ENCODE measurements at places on chromosomes 2 and 18.

GRCh38 chr18:46399303-46399702, 257.7 kb downstream of the LOXHD1 start:
- no peak for DNase-seq

GRCh38 chr2:196957442-196957841, 30.9 kb upstream of the PGAP1 start:
- DNase-seq, result no peak

DNA sequence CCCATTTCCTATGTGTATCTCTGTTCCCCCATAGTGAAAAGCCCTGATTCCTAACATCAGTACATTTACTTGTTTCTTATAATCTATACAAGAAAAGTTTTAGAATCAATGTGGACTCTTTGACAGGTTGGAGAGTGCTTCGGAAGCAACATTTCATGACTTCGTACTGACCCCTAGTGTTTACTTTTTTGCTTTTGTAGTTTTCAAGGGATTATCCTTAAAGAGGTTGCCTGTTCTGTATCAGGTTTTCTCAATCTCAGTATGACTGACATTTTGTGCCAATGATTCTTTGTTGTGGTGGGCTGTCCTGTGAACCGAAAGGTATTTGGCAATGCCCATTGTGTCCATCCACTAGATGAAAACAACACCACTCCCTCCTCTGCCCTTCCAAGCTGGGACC, 43.3 kb upstream of the SERPINB2 start:
- no peak for DNase-seq

- no peak for DNase-seq
These were observed 336.7 kb downstream of the OSR1 start for GRCh38 chr2:19021721-19022120.

- DNase-seq, result no peak
These were observed 123.5 kb downstream of the INHBB start for GRCh38 chr2:120469426-120469825.

GRCh38 chr2:9264301-9264700, 57.7 kb downstream of the ASAP2 start:
- DNase-seq, result no peak

GRCh38 chr2:227163485-227163997, 464 bp downstream of the COL4A4 start:
- DNase-seq, result no peak

DNA sequence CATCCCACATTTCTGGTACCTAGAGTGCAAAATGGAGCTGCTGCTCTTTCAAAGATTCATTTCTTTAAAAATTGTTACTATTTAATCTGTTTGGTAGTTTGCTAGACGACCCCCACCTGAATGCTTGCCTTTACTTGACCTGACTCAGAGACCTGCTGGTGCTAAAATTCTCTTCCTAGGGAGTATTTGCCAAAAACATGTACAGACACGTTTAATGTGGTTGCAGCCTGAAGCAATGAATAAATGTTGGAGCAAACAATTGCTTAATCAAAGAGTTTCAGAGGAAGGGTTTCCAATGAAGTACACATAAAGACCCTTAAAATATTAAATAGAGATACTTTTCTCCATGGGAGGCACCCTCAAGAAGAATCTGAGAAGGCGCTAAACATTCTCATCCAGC, 734.4 kb downstream of the CBLN2 start:
- no peak for DNase-seq

GRCh38 chr2:10257500-10258147, 45.1 kb upstream of the HPCAL1 start:
- no peak for DNase-seq

DNA sequence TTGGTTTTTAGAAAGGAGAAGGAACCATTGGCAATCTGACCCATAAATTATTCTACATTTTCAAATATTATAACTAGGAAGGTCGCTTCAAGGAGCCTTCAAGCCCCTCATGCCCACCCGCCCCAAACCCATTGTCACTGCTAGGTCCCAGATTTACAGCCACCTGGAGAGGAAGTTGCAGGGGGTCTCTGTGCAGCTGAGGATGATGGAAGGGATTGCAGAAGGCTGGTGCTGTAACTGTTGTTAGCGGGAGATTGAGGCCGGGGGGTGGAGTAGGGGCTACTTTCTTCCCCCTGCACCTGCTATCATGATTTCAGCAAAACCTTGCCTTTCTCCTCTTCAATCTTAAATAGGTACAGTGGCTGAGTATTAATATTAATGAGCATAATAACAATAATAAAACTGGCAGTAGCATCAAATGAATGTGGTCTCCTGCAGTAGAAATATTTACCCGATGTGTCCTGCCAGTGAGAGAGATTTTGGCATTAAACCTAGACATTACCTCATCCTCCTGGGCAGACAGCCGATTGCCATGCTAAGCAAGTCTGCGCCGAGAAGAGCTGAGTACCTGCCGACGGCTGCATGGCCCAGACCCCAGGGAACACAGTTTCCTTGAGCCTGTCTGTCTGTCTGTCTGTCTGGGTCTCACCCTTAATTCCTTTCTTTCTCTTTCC, 225.4 kb downstream of the FAM210A start:
- DNase-seq, result no peak

DNA sequence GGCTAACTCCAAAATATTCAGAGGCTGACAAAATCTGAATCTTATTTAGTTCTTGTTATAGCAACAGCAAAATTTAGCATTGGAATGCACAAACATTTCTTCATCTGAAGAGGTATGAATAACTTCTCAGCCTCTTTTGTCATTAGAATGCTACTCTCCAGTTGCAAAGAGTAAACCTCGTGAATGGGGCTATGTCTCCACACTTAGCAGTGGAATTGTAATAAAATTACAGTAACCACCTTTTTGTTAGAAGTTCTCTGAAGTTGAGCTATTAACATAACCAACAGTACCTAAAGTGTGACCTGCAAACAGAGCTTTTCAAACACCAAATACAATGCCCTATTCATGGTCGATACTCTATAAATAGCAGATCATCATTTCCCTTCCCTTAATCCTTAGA, 50.2 kb upstream of the GALNT3 start:
- DNase-seq, result no peak

DNA sequence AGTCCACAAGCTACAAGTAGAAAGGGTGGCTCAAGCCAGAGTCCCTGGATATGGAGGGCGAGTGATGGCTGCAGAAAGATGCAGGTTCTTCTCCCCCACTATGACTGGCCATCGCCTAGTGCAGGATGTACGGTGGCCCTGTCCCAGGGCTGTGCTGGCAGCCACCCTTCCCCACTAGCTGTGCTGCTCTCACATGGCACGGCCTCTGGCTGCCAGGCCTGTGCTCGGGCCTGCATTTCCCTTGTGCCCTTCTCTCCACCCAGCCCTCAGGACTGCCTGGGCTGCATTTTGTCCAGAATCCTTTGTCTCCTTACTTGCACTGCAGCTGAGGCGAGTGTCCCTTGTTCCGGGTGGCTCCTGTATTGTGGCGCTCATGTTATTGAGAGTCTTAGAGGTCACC, 1.6 kb upstream of the RAMP1 start:
- DNase-seq, result no peak

DNA sequence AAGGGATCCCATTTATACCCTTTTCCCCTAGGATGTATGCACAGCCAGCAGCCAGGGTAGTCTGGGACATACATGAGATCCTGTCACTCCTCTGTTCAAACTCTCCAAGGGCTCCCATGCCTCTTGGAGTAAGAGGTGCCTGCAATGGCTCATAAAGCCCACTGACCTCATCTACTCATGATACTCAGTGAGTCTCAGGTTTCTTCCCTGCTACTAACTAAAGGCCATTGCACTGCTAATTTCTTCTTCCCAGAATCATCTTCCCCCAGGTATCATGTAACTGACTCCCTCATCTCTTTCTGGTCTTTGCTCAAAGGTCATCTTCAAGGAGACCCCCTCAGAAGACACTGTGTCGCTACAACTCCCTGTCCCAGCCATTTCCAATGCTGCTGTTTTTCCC, 68.2 kb downstream of the CCBE1 start:
- no peak for DNase-seq

GRCh38 chr2:126658319-126658904, 2.5 kb downstream of the GYPC start:
- peak; percentile 40 for DNase-seq

- peak; percentile 89 for DNase-seq
These were observed 1.8 kb downstream of the GYPC start for GRCh38 chr2:126657636-126658318.

DNA sequence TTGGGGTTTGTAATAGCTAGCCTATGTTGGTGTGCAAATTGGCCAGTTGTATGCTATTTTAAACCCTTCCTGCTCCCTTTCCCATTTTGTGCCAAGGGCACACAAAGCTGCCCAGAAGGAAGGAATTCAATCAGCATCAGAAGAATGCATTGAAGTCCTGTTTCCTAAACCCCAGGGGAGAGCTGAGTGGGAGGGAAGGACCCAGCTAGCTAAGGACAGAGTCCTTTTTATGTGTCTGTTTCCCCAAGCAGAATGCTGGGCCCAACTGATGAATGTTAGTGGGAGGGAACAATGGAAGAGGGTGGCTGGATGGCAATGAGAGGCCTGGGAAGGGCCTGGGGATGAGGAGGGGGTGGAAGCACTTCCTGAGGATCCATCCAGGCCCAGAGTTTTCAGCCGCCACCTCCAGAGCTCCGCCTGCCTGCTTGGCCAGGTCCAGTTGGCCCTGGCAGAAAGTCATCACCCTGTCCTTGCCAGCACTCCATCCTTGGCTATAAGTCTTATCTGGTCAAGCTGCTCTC, 32.7 kb downstream of the MEX3C start:
- DNase-seq, result no peak

Data from activated CD4-positive, alpha-beta memory T cell treated with anti-CD3 and anti-CD28 coated beads for 36 hours (primary cell).